Activated CD4-positive, CD25-positive, alpha-beta regulatory T cell treated with anti-CD3 and anti-CD28 coated beads, Interleukin-2, amount 50 U/mL, for 16 hours (primary cell): ENCODE measurements at places on chromosomes 2 and 18.

GRCh38 chr18:41351430-41351829, 603.6 kb upstream of the PIK3C3 start:
- no peak for DNase-seq

- no peak for DNase-seq
Measured at GRCh38 chr18:6564950-6565814, 150.5 kb upstream of the L3MBTL4 start.

GRCh38 chr2:202965810-202966460, 48.7 kb upstream of the NBEAL1 start:
- no peak for DNase-seq

DNA sequence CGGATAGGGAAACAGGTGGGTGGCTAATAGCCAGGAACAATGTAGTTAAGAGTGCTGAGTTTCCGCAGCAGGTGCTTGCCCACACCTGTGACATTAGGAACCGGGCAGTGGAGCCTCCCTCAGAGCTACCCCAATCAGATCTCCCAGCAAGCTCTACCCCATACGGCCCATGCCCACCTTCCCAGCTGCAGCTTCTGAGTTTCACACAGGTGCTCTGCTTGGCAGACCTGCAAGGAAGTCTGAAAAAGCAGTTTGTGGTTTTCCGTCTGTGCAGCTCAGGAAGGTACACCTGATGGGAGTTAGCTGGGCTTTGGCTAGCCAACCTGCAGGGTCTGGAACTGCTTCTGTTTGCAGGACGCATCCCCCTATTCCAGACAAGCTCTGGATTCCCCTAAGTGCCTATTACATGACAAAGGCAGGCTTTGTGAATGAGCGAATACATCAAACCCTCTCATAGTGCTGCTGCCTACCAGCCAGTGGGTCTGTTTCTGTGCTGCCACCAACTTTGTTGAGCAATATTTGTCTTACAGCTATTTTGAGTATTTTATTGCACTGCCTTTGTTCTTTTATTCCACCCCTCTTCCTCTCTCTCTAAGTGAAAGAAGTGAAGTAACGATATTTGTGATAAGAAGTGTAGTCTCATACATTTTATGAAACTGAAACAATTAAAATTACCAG, 24.7 kb upstream of the CEP68 start:
- DNase-seq: no peak

DNA sequence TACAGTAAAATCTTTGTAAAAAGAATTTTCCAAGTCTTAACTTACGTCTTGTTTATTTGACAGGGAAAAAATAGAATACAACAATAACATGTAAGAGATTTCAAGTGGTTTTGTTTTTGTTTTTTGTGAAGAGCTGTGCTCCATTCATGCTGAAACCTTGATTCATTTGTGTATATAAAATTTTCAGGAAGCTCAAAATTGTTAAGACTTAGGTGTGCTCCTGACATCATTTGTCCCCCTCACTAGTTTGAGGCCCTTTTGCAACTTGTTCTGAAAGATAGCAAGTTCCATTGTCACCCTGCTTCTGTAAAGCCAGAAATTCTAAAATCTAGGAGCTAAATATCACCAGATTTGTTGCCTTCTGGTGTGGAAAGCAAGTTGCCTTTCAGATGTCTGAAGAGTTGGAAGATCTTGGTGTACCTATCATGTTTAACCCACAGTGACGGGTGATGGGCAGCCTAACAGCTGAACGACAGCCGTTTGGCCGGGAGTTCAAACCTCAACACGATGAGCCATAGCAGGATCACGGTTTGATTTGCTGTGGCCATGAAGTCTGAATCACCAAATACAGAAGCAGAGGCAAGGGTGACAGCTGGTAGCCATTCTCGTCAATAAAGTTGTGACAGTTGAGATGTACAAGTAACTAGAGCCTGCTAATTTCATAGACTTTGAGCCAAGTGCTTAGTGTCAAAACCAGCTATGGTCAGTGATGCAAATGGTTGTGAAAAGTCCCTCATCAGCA, 205.5 kb upstream of the SP5 start:
- no peak for DNase-seq

DNA sequence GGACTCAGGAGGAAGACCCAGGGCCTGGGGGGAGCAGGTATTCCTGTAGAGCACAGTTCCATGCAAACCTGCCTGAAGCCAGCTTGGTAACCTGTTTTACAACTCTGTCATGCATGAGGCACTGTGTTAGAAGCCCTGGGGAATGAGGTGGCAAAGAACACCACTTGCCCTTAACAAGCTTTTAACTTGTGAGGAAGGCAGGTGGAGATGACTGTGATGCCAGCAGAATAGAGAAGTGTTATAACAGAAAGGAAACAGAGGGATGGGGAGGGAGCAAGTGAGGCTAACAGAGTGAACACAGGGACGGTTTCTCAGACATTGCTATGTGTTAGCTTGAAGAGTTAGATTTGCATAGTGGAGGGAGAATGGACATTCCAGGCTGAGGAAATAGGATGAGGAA, 11.5 kb upstream of the IL1A start:
- DNase-seq: no peak
